ENCODE measurements at places on chromosomes 16 and 17.

- no peak for DNase-seq
Observed at GRCh38 chr17:2906901-2907300, 110.7 kb downstream of the RAP1GAP2 start.

- DNase-seq: no peak
Observed at GRCh38 chr17:64448665-64449512, at the start of gene MILR1. Gene MILR1 (plus strand): TSS chr17:64449115. CDS start chr17:64449169, 54 bp downstream.

DNA sequence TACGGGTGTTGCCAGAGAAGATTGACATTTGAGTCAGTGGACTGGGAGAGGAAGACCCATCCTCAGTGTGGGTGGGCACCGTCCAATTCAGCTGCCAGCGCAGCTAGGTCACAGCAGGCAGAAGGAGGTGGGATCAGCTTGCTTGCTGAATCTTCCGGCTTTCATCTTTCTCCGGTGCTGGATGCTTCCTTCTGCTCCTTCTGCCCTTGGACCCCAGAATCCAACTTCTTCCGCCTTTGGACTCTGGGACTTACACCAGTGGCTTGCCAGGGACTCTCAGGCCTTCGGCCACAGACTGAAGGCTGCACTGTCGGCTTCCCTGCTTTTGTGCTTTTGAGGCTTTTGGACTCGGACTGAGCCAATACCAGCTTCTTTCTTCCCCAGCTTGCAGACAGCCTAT, 46.1 kb upstream of the RPL38 start:
- DNase-seq: no peak

DNA sequence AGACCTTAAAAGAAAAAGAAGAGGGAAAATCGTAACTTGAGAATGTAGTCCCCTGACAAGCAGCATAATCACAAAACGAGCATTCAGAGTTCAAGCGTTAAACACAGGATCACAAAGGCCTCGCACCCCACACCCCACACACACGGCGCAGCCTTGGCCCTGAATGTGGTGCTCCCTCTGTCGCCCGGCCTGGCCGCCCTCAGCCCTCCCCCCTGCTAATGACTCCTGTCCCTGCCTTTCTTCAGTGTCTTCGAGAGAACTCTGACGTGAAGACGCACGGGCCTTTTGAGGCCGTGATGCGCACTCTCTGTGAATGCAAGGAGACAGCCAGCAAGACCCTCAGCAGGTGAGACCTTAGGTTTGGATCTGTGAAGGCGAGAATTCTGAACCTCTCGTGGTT, 47.5 kb upstream of the ENDOV start:
- no peak for DNase-seq

DNA sequence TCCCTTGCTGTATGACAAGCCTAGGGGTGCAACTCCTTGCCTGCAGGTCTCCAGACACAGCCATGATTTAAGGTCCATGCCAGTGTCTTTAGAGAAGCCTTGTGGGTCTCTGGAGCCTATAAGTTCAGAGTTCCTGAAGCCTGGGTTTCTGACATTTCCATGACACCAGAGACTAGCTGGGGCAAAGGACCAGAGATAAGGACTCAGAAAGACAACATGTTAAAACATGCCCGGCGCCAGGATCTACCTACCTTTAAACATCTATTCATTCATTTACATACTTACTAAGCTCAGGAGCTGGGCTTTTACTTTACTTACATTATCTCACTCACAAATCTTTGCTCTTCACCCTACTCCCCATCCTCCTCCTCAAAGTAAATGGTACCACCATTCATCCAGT, 1.5 kb downstream of the MRPL27 start:
- no peak for DNase-seq

DNA sequence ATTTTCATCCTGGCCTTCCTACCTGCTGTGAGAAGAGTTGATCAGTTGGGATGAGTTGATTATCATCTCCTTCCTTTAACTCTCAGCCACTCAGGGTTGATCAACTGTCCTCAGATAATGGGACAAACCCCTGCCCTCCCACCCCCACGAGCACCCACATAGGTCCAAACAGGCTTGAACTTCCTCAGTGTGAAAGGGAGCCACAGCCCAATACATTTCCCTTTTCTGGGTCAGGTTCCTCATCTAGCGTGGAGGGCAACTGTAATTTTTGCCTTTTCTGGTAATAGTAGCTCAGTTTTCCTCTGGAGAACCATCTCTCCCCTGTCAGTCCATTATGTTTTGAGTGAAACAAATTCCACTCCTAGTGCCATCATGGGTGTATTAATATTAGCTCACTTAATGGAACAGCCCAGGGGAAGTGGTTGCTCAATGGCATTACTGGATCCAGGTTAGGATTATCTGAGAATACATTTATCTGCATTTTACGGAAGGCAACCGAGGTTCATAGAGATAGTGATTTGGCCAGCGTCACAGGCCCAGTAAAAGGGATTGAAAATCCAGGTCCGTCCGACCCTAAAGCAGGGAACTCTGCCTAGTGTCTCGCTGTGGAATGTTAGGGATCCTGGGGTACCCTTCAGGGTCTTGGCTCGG, 476 bp upstream of the LPCAT2 start:
- no peak for DNase-seq

GRCh38 chr16:85851034-85851785, 47.8 kb upstream of the IRF8 start:
- DNase-seq: no peak

Measured in activated naive CD8-positive, alpha-beta T cell treated with anti-CD3 and anti-CD28 coated beads, Interleukin-2, amount 50 U/mL, for 16 hours (primary cell).